ENCODE measurements at places on chromosomes 6 and 20.

- no peak for DNase-seq
These were observed 84.2 kb downstream of the ISM1 start for GRCh38 chr20:13305284-13305683.

DNA sequence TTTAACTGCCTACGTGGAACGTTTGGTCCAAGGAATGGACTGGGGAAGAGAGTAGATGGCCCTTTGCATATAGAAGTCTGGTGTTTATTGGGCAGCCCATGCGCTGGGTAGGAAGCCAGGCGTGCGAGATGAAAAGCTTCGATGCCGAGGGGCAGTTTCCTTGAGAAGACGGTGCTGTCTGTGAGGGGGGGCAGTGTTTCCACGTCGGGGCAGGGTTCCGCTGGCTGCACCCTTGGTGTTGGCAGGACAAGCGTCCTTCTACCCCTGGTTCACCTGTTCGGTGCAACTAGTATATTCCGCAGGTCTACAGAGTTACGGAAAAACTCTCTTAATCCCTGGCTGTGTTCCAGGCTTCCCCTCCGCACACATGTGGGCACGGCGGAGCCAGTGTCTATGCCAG is 88.2 kb downstream of the SMOC2 start:
- no peak for DNase-seq

DNA sequence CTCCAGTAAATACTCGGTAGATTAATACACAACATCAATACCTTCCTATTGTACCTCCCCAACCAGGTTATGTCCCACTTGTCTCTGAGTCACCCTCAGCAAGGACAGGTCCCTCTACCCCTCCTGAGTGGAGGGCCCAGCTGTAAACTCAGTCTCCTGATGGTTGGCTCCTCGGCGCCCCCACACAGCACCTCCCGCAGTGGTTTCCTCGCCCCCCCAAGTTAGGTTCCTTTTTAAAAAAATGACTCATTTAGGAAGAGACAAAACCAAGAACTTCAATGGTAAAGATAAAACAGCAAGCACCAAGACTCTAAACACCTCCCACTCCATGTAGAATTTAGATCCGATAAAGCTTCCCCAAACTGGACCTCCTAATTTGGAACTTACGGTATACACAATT is 83.5 kb downstream of the TRERF1 start:
- no peak for DNase-seq

DNA sequence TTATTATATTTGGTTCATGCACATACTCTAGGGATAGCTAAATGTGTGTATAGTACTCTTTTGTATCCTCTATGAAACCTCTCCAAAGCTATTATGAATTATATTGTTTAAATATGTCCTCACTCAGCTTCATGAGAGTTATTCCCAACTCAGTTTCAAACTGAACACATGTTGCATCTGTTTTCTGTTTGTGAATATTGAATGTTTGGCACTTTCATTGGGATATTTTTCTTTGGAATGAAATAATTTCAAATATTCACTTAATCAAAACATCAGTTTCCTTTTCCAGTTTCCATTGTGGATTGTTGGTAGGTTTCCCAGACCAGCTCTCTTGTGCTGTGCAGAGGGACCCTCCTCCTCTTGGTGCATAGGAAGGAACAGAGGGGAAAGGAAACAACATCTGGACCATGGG is 46.6 kb downstream of the HDAC2 start:
- no peak for DNase-seq

- no peak for DNase-seq
These were observed 18.0 kb upstream of the MAFB start for GRCh38 chr20:40706977-40707582.

DNA sequence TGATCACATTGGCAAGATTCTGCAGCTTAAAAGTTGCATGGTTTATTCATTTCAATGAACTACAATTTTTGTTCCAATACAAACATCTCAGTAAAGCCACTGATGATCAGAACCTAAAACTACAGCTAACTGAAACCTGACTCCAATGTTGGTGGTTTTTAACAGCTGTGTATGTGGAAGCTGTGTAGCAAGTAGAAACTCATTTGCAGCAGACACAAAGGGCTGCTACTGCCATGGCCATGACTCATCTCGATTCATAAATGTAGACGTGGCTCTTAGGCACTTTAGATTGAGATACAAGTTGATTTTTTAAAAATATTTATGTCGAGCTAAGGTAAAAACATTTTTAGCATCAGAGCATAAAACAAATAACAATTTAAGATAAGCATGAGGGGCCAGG is 19.5 kb upstream of the MAP3K4 start:
- no peak for DNase-seq

All from activated CD4-positive, CD25-positive, alpha-beta regulatory T cell treated with anti-CD3 and anti-CD28 coated beads, Interleukin-2, amount 50 U/mL, for 16 hours (primary cell).